ENCODE measurements at places on chromosomes 13 and 19. TPM values are rescaled to one million over a fixed set of nuclear protein-coding genes. Genes with fewer than 3 reads are reported as not detected.
A peak's percentile ranks its signal among the peaks of the same experiment; 100 is the strongest.

DNA sequence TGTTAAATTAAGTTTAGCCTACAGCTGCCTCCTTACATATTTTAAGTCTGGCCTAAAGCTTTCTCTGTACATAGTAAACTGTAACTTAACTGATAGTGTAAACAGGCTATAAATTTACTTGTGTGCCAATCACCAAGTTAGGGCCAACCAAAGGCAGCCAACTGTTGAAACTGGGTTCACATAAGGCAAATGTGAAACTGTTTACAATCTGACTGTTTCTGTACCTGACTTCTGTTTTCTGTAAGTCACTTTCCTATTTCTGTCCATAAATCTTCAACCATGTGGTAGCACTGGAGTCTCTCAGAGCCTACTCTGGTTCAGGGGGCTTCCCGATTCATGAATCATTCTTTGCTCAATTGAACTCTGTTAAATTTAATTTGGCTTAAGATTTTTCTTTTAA, 103.1 kb downstream of the RAP2A start:
- no peak for DNase-seq
- no peak overlapping the region for H3K27ac ChIP-seq
- H3K4me3 ChIP-seq: no peak overlapping the region
- no peaks in the 10 kb centered on the region for H3K4me1 ChIP-seq

The ERCC1 gene
- 30.0 TPM for total RNA-seq

The RYR1 gene
- 0.89 TPM for total RNA-seq

DNA sequence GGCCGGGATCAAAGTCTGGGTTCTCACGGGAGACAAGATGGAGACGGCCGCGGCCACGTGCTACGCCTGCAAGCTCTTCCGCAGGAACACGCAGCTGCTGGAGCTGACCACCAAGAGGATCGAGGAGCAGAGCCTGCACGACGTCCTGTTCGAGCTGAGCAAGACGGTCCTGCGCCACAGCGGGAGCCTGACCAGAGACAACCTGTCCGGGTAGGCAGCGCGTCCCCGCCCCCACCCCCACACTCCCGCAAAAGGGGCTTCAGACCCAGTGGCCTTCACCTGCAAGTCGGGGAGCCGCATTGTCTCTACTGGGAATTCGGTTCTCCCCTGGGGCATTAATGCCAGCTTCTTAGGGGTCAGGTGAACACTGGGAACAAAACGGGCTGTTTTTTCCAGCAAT, 114.7 kb upstream of the MCF2L start:
- no peak for DNase-seq
- H3K4me1 ChIP-seq: no peaks in the 10 kb centered on the region
- H3K4me3 ChIP-seq: no peak overlapping the region
- H3K27me3 ChIP-seq: no peaks in the 10 kb centered on the region
- H3K36me3 ChIP-seq: no peaks in the 10 kb centered on the region

DNA sequence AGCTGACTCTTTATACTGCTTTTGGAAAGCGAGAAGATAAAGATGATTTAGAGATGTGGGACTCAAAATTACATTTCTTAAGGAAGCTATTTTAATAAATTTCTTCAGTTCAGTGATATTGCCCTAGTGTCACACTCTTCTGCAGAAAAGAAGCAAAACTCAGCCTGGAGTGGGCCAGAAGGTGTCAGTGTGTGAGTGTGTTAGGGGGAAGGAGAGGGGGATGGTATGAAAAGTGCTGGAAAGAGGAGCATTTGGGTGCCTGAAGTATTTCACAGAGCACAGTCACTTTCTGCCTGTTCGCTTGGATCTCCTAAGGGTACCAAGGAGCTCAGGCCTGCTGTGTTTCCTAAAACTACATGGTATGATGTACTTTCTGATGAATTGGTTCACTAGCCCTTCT, 84.5 kb upstream of the FRY start:
- no peaks in the 10 kb centered on the region for H3K36me3 ChIP-seq
- no peak for DNase-seq
- H3K27ac ChIP-seq: no peak overlapping the region
- no peaks in the 10 kb centered on the region for H3K4me1 ChIP-seq

DNA sequence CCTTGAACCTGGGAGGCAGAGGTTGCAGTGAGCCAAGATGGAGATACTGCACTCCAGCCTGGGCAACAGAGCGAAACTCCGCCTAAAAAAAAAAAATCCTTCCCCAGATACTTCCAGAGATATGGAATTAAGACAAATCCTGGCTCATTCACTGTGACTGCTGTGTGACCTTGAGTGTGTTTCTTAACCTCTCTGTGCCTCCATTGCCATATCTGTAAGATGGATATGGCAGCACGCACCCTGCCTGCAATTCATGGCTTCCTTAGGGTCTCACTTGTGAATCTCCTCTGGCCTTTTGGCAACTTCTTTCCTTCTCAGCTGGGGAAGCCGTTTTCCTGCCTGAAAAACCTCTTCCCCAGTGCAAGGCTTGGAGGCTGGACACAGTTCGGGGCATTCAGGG, 33.8 kb upstream of the ONECUT3 start:
- no peak overlapping the region for H3K27ac ChIP-seq
- no peak overlapping the region for H3K4me3 ChIP-seq
- DNase-seq: no peak
- no peaks in the 10 kb centered on the region for H3K4me1 ChIP-seq
- H3K27me3 ChIP-seq: peaks cover 9% of the 10 kb centered on the region

DNA sequence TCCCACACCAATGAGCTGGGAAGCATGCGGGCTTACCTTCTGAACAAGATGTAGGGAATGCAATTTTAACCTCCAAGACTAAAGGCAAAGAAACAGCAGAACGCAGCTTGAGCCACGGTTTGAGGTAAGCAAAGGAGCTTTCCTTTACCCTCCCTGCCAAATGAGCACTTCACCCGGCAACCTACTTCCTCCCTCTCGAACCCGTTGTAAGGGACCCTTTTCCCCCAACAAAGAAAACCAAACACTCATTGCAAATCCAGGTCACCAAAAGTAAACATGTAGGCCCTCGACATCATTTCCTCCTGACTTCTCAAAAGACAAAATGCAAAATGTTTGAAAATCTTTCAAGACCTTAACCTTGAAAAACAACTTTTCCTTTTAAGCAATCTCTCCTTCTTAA, 65.3 kb downstream of the ABCC4 start:
- no peaks in the 10 kb centered on the region for H3K36me3 ChIP-seq
- no peak overlapping the region for H3K4me3 ChIP-seq
- DNase-seq: no peak

- DNase-seq: peak; percentile 60
- H3K27ac ChIP-seq: peak overlapping the region; percentile 82
- peak overlapping the region; percentile 81 for H3K4me3 ChIP-seq
Measured at GRCh38 chr19:55640043-55640576, 692 bp upstream of the ZNF580 start.

The IRS2 gene
- 23.0 TPM for total RNA-seq

GRCh38 chr13:113749967-113750366, 9.1 kb upstream of the TMEM255B start:
- no peaks in the 10 kb centered on the region for H3K36me3 ChIP-seq
- H3K4me1 ChIP-seq: no peaks in the 10 kb centered on the region
- H3K27ac ChIP-seq: no peak overlapping the region
- DNase-seq: no peak
- H3K4me3 ChIP-seq: no peak overlapping the region
- H3K27me3 ChIP-seq: no peaks in the 10 kb centered on the region

DNA sequence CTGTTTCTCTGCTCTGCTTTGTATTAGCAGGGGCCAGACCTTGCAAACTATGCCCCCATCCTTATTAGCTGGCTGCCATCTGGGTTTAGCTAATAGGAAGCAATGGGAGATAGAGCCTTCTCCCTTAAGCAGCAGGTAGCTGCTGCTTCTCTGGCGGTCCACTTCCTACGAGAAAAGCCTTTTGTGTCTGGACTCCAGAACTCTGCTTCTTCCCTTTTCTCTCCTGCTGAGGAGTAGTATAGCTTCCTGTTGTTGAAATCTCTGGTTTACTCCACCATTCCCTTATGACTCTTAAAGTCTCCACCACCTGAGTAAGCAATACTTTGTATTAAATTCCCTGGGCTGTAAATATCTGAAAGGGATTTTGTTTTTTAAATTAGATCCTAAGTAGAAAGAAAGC, 147.1 kb downstream of the DNAJC15 start:
- no peaks in the 10 kb centered on the region for H3K27me3 ChIP-seq
- no peaks in the 10 kb centered on the region for H3K36me3 ChIP-seq
- H3K4me3 ChIP-seq: no peak overlapping the region
- no peak for DNase-seq
- H3K4me1 ChIP-seq: no peaks in the 10 kb centered on the region

The MEF2B gene
- total RNA-seq: 3.9 TPM

DNA sequence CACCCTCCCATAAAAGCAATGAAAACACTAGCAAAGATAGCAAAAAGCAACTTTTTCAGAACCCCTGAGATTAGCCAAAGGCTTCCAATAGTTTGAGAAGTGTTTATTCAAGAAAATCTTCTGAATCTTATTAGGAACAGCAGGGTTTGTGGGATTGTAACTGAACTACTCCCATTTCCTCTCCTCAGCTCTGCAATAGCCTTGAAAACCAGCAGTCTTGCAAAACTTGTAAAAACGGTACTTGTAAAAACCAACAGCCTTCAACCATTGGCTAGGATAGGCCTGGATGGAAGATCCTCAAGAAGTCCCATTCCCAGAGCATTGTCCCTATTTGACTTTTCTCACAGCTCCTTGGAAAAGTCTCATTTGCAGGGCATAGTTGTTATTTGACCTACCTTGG, 12.1 kb downstream of the RNASEH2B start:
- H3K4me3 ChIP-seq: no peak overlapping the region
- H3K27me3 ChIP-seq: no peaks in the 10 kb centered on the region
- H3K27ac ChIP-seq: no peak overlapping the region
- H3K4me1 ChIP-seq: no peaks in the 10 kb centered on the region
- no peaks in the 10 kb centered on the region for H3K36me3 ChIP-seq

The CLEC17A gene
- total RNA-seq: 0.32 TPM

GRCh38 chr13:33146843-33147611, 130.8 kb downstream of the KL start:
- no peaks in the 10 kb centered on the region for H3K36me3 ChIP-seq
- H3K27me3 ChIP-seq: no peaks in the 10 kb centered on the region
- DNase-seq: no peak
- no peaks in the 10 kb centered on the region for H3K4me1 ChIP-seq
- no peak overlapping the region for H3K27ac ChIP-seq

- H3K4me3 ChIP-seq: no peak overlapping the region
- no peaks in the 10 kb centered on the region for H3K27me3 ChIP-seq
- no peak overlapping the region for H3K27ac ChIP-seq
- no peaks in the 10 kb centered on the region for H3K36me3 ChIP-seq
Measured at GRCh38 chr19:7815325-7815724, 14.7 kb upstream of the EVI5L start.

Measured in colonic mucosa (tissue), 4 donors.